Activated T-cell treated with anti-CD3 and anti-CD28 coated beads for 24 hours (primary cell): ENCODE measurements at places on chromosomes 1 and 21.

DNA sequence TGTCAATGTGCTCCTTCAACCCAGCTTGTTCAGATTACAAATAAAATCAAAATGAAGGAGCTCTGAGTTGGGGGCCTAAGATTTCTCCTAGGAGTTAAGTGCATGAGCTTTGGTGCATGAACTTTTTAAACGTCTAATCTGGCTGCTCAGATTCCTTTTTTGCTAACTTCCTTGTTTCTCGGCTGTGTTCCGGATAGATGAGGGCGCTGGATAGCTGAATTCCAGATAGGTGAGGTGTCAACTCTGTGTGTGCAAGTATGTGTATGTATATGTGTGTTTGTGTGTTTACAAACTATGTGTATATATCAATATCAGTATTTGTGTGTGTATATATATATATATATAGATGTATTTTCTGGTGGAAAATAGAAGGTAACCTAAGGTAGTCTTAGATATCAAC is 37.5 kb upstream of the RCAN3 start:
- DNase-seq, result no peak

DNA sequence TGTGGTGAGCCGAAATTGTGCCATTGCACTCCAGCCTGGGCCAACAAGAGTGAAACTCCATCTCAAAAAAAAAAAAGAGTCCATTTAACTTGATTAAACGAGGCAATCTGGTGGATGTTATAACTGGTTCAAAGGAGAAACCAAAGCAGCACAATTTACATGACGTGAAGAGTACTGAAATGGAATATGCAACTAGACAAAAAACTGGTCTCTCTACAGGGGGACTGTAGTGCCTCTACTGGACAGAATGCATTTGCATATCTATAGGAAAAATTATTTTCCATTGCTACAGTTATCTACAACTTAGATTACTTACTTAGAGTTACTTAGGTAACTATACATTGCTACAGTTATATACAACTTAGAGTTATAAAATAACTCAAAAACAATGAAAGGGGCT is 2.7 kb upstream of the CAPN2 start:
- DNase-seq, result no peak

DNA sequence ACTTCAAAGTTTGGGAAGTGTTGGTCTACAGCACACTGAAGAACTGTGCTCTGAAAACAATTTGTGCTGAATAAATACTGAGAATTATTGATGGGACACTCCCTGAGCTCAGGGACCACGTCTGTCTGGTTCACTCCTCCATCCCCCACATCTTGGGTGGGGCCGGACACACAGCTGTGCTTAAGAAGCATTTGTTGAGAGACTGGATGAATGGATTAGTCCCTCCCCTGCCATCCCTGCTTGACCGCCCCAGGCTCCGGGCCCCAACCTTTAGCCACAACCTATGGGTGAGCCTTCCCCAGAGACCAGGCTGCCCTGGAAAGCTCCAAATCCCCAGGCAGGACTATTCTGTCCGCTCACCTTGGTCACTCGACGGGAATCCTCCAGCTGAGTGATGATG is 7.5 kb downstream of the TRIM63 start:
- no peak for DNase-seq

GRCh38 chr1:23643736-23644554 is 47.7 kb upstream of the RPL11 start:
- DNase-seq, result no peak

DNA sequence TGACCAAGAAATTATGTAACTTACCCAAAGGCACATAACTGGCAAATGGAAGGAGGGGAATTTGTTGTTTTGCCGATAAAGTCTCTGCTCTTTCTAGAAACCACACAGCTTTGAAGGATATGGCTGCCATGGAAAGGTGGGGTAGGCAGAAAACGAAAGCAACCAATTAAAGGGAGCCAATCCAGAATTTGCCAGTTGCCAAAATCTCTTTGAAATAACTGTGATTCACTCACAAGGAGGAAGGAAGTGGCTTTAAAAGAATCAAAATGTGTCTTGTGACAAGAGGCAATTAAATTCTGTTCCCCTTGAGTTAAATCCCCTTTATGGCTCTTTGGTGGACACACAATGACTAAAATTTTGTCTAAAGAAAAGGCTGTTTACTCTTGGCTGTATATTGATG is 61.2 kb upstream of the CCDC190 start:
- no peak for DNase-seq

DNA sequence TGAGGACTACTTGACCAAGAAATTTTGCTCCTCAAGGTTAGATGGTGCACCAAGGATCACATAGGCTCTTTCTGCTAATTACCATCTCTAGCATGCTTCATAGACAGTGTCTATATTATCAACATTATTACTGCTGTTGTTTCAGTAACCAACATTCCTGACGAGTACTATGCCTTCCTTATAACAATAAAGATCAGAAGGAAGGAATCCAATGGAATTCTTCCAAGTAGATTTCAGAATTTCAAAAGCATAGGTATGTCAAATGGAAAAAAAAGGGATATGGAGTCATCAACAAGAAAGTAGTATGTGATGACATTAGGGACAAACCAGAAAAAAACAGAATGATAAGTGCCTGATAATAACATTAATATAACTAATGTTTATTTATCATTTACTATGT is 39.6 kb upstream of the LPGAT1 start:
- no peak for DNase-seq

- DNase-seq, result no peak
Measured at GRCh38 chr1:86239894-86240293, 83.3 kb upstream of the COL24A1 start.

- DNase-seq, result no peak
Measured at GRCh38 chr1:165315481-165315880, 41.0 kb downstream of the LMX1A start.

DNA sequence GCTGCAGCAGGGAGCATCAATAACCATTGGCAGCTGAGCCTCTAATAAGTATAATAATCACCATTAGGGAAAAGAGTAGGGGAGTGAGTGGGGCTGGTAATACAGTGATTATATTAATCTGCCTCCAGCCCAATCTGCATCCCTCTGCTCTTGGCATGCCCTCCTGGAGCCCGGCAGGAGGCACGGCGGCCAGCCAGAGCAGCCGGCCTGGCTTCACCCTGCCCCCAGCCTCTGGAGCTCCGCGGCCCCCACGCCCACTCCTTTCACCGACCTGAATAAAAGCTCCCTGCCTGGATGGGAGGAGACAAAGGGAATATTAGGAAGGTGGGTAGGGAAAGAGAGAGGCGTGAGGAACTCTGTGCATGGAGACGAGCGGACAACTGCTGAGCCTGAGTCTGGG is 28.3 kb downstream of the OPTC start:
- no peak for DNase-seq

GRCh38 chr21:45074048-45074817 is at the start of gene ADARB1:
Gene ADARB1 (plus strand): TSS chr21:45074580. CDS start chr21:45171657, 97,077 bp downstream.
- DNase-seq, result peak; percentile 51

DNA sequence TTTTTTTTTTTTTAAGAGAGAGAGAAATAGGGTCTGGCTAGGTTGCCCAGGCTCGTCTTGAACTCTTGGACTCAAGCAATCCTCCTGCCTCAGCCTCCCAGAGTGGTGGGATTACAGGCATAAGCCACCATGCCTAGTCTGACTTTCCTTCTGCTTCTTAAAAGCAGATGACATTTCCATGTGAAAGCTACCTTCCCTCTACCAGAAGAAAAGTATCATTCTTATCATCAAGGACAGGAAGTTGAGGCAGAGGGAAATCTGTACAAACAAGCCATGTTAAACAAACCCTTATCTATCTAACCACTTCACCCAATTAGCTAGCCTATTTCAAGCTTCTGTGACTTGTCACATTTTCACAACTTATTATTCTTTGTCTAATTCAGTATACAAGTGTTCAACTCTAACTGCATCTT is 54.8 kb downstream of the SAMSN1 start:
- DNase-seq, result no peak

DNA sequence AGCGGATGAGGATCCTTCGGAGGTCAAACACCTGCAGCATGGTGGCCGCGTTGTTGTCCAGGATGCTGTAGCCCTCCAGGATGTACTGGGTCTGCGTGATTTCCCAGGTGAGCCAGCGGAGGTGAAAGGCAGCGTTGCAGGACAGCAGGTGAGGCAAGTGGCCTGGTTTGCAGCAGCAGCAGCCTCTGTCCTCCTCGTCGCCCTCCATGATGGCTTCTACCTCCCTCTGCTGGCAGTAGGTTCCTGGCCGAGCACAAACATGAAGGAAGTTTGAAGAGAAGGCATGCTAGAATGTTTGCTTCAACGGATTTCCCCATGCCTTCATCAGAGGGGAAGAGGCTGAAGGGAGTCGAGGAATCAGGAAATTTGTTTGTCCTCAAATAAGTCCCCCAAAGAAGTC is 74.7 kb downstream of the NTPCR start:
- DNase-seq, result no peak

GRCh38 chr1:70504821-70505193 is 93.7 kb downstream of the CTH start:
- DNase-seq, result no peak
